ENCODE measurements at places on chromosomes 16 and 17.

- DNase-seq = no peak
Measured at GRCh38 chr16:85869785-85870558, 29.0 kb upstream of the IRF8 start.

DNA sequence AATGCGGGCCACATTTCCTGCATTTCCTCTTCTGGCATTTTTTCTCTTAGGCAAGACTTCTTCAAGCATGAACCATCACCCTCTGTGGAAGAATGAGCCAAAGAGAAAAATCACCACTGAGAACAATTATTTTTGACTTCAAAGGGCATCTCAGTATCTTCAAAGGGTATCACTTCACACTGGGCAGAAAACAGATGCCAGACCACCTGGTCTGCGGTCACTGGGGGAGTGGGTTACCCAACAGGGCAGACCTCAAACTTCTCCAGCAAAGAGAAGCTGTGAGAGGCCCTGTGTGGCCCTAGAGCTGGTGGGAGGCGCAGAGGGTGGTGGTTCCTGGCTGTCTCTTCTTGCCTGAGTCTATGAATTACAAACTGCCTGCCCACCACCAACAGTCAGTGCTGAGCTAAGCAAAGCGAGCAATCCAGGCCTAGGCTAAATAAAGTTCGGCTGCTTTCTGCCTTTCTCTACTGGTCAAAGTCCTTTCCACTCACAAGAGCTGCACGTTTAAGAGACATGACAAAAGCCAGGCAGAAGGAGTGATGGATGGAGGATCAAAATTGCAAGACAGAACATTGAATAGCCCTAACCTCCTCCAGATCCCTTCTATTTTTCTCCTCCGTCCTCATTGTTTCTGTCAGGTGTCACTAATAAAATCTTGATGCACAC lies 602.7 kb upstream of the CDH5 start:
- DNase-seq = no peak

DNA sequence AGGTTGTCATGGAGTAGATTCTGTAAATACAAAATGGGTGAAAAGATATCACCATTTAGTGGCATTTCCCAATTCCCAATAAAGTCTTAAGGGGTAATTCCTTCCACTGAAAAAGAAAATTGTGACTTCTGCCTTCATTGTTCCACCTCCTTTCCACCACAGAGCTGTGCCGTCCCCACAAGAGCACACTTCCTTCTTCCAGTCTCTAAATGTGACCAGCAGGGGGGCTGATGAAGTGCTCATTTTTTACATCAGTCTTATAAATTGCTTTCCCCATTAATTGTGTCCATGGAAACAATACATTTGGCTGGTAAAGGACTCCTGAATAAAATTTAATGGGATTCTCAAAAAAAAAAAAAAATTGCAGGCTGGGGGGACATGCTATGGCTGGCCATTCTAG lies 260.8 kb upstream of the PSMD7 start:
- no peak for DNase-seq

GRCh38 chr16:60329108-60329507 lies 1595.0 kb upstream of the GOT2 start:
- DNase-seq = no peak

DNA sequence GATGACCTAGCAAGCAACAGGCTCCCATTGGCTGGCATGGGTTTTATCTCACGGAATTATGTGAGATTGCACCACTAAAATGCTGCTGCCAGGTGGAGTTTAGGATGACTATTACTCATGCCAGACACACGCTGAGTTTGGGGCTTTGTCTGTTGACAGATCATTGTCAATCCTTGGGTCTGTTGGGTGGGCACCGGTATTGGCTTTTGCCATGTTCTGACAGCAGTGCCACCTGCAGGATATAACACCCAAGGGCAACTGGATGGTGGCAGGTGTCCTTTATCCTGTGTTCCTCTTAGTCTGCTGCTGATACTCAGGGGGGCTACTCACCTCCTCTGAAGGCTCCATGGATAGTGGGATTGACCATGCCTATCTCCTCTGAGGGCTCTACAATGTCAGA lies 221.6 kb upstream of the DYNLRB2 start:
- DNase-seq = no peak

- DNase-seq = no peak
Measured at GRCh38 chr16:50371936-50372595, 3.3 kb upstream of the BRD7 start.

DNA sequence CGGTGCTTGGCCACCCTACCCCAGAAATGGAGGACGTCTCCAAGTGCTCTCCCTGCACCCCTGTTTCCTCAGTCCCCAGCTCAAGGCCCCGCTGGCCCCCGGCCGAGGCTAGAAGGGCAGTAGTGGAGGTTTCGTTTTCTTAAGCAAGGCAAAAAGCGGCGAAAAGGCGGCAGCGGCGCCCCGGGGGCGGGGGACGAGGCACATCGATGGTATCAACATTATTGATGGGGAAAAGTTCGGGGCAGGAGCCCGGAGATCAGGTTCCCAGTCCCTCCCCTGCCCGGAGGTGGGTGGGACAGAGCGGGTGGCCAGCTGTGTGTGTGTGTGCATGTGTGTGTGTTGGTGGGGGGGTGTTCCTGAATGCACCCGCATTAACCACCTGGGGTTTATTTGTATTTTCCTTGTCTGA lies 4.1 kb upstream of the SALL1 start:
- DNase-seq = no peak

DNA sequence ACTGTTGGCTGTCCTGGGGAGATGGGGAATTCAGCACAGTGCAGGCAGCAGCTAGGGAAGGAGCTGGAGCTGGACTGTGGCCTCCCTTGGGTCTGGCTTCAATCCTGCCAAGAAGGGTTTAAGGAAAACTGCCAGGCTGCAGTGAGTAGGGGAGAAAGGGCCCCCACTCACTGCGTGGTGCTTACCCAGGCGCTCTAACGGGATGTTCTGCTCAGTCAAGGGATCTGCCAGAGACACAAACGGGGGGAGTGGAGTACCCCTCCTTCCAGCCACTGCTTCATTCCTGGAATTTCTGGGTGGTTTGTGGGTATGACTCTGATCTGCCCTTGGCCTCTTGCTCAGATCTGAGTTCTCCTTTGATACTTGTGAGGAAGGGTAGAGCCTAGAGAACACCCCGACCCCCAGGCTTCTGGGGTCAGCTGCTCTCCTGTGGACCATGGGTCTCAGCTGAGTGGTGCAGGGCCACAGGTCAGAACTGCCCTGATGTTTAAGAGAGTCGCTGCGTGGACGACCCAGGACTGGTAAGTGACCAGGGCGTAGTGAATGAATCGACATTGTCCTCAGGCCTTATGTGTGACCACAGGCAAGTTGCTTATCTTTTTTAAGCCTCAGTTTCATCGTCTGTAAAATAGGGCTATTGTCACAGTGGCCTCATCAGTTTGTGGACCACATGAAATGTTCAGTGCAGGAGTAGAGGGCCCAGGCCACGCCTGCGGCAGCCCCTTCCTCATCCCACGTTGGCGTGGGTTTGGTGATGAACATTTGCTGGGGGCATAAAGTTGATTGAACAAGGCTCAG lies 9.6 kb downstream of the CRISPLD2 start:
- DNase-seq = no peak
